ENCODE measurements at places on chromosomes 13 and 19. TPM values are rescaled to one million over a fixed set of nuclear protein-coding genes. Genes with fewer than 3 reads are reported as not detected.

DNA sequence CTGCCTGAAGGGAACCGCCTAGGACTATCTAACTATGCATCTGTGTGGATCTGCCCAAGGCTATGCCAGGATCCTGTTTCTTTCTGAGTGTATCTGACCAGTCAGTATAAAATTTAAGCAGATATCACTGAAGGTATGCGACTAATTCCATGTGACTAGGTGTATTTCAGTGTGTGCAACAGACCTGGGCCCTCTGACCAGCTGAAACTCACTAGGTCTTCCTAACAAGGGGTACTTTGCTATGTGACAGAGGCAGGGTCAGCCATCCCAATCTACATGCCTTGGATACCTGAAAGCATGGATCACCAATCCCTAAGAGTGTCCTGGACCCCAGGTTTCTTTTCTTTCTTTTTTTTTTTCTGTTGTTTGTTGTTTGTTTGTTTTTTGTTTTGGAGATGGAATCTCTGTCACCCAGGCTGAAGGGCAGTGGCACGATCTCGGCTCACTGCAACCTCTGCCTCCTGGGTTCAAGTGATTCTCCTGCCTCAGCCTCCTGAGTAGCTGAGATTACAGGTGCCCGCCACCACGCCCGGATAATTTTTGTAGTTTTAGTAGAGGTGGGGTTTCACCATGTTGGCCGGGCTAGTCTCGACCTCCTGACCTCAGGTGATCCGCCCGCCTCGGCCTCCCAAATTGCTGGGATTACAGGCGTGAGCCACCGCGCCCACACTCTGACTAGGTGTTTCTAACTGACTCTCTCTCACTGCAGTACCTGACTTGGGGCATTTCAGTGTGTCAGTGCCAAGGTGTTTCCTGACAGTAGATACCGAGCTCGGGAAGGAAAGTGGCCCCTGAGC lies 43.5 kb downstream of the FCGBP start:
- no peak for DNase-seq

DNA sequence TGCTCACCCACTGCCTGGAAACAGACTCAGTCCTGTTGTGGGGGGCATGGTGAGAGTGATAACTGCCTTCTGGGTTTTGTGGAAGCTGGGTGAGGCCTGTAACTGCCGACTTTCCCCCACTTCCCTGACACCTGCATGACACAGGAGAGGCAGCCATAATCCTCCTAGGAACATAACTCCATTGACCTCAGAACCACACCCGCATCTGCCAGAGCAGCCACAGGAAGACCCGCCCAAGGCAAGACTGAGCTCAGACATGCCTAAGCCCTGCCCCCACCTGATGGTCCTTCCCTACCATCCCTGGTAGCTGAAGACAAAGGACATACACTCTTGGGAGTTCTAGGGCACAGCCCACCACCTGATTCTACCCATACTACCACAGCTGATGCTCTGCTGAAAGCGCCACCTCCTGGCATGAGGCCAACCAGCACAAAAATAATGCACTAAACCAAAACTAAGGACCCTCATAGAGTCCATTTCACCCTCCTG lies 326.7 kb downstream of the RBM26 start:
- no peak for DNase-seq

DNA sequence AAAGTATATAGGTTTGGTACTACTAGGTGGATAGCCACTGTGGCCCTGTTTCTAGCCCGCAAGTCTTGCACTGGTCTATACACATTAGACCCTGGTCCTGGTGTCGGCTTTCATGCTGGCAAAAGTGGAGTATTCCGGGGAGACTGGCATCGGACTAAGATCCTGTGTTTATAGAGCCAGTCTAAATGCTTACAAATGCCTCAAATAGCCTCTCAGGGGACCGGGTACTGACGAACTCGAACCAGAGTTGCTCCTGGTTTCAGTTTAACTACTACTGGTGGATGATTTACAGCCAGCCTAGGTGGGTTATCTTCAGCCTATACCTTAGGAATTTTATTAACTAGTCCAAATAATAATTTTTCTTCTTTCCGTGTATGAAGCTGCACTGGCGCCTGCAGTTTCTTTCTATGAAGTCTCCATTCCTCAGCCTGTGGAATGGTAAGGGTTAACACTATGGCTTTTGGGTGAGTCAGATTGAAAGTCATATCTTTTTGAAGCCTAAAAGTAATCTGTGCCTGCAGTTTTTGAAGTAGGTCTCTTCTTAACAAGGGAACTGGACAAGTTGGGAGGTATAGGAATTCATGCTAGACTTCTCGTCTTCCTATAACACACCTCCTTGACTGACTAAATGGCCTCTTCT lies 51.3 kb downstream of the OR10H4 start:
- DNase-seq = peak; percentile 40

DNA sequence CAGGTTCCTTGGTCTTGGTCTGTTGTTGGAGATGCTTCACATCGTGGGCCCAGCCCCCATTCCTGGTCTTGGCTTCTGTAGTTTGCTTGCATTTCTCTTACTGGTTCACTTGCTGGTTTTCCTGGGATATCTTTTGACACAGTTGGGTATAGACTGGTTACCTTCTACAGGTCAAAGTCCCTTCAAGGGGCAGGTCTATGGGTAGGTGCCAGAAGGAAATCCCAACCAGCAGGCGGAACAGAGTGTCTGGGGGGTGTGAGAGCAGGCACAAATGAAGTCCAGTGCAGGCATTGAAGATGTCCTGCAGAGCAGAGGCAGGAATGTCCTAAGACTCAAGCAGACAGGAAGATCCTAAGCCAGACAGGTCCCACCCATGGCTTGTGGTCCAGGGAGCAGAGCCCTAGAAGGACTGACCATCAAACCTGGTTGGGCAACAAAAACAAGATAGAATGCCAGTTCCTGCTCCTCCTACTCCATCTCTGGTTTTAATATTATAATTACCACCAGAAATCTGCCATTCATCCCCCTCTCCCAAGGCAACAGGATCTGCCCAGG lies 17.7 kb upstream of the WASF3 start:
- no peak for DNase-seq

DNA sequence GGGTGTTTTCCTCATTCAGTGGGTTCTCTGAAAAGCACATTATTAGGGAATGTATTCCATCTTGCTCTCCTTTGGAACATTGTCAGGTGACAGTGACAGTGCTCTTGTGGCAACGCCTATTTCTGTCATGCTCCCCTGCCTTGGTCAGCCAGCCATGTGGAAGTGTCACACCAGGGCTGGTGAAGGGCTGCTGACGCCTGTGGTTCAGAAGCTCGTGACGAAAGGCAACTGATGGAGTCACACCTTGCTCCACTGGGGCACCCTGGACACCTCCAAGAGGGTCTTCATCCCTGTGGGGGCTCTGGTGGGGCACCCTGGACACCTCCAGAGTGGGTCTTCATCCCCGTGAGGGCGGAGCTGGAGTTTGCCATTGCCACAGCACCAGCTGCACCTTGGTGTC lies 68.9 kb upstream of the GPR183 start:
- DNase-seq = peak; percentile 68

DNA sequence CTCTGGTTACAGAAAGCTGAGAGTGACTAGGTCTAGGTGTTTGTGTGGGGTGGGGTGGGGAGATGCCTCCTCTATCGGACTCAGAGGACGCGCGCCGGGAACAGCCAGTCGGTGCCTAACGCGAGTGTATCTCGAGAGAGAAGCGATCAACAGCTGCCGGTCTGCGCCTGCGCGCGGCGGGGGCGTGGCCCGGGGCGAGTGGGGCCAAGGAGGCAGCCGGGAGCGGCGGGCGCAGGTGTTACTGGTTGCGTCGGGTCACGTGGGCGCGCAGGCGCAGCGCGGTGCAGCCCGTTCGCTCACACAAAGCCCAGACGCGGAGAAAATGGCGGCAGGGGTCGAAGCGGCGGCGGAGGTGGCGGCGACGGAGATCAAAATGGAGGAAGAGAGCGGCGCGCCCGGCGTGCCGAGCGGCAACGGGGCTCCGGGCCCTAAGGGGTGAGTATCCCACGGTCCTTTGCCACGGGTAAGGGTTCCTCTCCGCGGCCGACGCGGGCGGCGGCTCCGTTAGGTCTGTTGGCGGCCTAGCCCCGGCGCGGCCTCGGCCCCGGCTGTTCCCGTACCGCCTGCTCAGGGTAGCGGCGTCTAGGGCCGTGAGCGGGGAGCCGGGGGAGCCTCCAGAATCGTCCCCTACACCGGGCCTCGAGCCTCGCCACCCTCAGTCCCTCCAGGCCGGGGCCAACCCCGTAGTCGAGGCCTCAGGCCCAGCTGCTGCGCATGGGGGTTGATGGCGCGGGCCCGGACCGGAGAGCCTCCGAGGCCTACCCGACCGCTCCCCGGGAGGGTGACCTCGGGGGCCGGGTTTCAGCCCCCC lies at the start of gene HNRNPM:
Gene HNRNPM (plus strand): TSS at position 299 of the 811 bp plus-strand sequence. CDS start 24 bp downstream, at position 323.
- peak; percentile 100 for DNase-seq

GRCh38 chr13:73040968-73041596 lies 17.7 kb upstream of the KLF5 start:
- DNase-seq = no peak

GRCh38 chr13:65638572-65639168 lies 1591.5 kb downstream of the PCDH9 start:
- DNase-seq = no peak

DNA sequence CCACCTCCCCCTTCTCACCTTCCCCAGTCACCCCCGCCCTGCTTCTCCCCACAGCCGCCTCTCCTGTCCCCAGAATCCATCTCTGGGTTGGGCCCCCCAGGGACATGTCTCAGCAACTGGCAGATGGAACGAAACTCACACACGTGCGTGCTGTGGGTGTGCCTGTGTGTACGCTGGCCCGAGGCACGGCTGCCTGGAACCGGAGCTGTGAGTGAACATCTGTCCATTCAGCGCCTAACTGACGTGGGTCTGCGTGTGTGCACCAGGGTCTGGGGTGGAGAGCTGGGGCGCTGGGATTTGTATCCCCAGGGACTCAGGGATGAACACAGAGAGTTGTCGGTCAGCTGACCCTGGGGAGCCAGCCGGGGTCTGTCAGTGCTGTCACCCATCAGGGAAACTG lies 752 bp upstream of the HAS1 start:
- peak; percentile 63 for DNase-seq

STOML3 gene
- total RNA-seq = not detected

ELSPBP1 gene
- not detected for total RNA-seq

MCEMP1 gene
- 1.5 TPM for total RNA-seq

CEACAM20 gene
- not detected for total RNA-seq

All from right atrium auricular region (tissue), 2 donors.